ENCODE measurements at places on chromosomes 13 and 19.

GRCh38 chr13:72437458-72437857 lies 290.0 kb downstream of the MZT1 start:
- no peak for DNase-seq

- no peak for DNase-seq
These were observed 16.0 kb upstream of the SPIB start for GRCh38 chr19:50402544-50403301.

DNA sequence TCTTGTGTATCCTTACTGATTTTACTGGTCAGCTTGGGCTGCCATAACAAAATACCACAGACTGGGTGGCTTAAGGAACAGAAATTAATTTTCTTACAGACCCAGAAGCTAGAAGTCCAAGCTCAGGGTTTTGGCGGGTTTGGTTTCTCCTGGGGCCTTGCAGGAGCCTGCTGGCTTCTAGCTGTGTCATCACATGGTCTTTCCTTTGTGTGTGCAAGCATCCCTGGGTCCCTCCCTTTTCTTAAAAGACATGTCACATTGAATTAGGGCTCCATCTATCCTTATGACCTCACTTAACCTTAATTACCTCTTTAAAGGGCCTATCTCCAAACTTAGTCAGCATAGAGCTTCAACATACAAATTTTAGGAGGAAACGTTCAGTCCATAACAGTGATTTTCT lies 23.4 kb downstream of the UBAC2 start:
- no peak for DNase-seq

DNA sequence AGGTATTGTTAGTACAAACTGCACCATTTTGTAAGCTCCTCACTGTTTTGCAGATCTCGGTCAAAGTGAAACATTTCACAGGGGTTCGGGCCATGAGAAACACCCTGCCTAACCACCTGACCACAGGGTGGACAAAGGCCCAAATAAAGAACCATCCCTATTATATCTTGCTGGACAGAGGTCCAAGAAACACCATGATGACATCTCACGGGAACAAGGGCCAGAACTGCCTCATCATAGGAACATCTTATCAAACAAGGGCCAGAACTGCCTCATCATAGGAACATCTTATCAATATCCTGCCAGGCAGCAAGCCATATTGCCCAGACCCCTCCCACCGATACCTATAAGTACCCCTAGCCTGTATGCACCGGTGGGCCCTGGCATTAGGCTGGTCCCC lies 99.7 kb downstream of the PCDH9 start:
- no peak for DNase-seq
